ENCODE measurements at places on chromosomes 6 and 20.

DNA sequence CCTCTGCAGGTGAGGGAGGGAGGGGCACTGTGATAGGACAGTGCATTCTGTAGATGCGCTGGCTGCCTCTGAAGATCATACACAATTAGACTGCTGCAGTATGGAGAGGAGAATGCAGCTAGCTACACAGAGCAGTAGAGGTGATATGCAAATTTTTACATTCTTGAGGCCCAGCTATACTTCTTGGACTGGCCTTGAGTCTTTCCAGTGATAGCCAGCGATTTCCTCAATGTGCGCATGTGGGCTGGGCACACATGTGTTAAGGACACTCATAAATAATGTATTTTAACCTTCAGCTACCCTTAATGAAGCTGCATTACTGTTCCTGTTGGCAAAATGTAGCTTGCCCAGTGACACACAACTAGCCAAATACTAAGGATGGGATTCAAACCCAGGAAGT lies 19.0 kb downstream of the TTPAL start:
- no peak for DNase-seq

DNA sequence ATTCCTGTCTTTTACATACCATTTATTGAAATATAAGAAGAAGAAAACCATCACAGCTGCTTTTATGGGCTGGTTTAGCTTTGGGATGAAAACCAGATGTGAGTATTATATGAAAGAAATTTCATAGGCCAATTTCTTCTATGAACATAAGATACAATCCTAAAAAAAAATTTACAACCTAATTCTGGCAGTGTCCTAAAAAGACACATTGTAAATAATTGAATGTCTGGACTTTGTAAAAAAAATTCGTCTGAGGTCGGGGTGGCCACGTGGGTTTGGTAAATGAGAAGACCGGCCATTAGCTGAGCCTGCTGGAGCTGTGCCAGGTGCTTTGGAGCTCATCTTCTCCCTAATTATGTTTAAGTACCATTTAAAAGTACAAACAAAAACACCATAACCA lies 26.8 kb downstream of the DACT2 start:
- no peak for DNase-seq

GRCh38 chr6:135161411-135162395 lies 19.4 kb upstream of the MYB start:
- no peak for DNase-seq

DNA sequence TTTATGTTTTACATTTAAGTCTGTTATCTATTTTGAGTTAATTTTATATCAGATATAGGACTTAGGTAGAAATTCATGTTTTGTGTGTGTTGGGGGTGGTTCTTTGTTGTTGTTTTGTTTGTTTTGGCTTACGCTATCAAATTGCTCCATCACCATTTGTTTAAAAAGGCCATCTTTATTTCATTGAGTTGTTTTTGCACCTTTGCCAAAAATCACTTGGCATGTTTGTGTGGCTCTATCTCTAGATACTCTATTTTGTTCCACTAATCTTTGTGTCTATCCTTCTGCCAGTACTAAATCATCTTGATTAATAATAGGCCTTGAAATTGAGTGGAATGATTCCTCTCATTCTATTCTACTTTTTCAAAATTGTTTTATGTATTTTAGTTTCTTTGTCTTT lies 7.4 kb downstream of the CYP39A1 start:
- no peak for DNase-seq

Data from activated naive CD4-positive, alpha-beta T cell (primary cell).